ENCODE measurements at places on chromosomes 2 and 18.

- no peak for DNase-seq
These were observed 41.5 kb upstream of the MCFD2 start for GRCh38 chr2:46956981-46957531.

DNA sequence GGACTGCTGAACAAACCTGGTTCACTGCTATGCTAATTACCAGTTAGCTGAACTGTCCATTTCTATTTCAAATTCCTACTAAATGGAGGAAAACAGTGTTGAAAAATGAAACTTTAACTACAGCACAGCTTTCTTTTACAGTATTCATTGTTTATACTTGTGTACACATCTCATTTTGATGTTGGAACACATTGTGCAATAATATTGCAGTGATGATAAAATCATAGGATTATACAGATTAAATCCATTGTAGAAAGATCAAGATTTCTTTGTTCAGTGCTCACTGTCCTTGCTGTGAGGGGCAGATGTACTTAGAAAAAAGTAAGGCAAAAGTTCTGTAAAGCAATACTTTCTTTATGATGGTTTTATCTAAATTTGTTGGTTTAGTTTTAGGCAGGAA lies 1055.1 kb downstream of the LRP1B start:
- no peak for DNase-seq

DNA sequence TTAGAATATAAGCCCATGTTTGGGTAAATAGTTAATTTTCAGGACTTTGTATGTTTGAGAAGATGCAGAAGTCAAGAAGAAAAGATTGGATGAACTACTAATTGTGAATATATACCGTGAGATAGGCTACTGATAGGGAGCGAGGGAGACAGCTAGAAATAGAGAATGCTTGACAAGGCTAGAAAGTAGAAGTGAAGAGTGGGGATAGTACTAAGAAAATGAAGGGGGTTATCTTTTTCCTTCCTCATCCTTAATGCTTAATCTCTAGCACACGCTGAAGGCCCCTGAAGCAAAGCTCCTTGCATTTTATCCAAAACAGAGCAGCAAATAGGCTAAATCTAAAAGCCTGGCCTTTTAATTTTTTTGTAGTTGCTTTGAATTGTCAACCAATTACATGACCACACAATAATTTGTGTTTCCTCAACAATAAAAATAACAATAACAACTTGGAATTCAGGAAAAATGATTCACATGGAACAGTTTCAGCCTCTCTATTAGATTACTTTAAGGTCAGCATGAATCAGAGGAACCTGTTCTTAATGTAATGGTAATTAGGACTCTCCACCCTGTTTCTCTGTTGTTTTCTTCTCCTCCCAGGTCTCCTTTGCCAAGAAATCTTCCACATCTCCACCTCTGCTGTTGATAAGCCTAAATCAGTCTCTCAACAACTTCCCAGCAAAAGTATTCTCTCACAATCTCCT lies 1071.3 kb upstream of the ZEB2 start:
- no peak for DNase-seq

GRCh38 chr2:181877181-181877664 lies 14.3 kb upstream of the ITPRID2 start:
- no peak for DNase-seq

Measured in endodermal cell (in vitro differentiated cells).